Activated CD4-positive, alpha-beta T cell treated with anti-CD3 and anti-CD28 coated beads, Interleukin-2, amount 50 U/mL, for 48 hours (primary cell): ENCODE measurements at places on chromosomes 3 and 15.
A peak's percentile ranks its signal among the peaks of the same experiment; 100 is the strongest.

DNA sequence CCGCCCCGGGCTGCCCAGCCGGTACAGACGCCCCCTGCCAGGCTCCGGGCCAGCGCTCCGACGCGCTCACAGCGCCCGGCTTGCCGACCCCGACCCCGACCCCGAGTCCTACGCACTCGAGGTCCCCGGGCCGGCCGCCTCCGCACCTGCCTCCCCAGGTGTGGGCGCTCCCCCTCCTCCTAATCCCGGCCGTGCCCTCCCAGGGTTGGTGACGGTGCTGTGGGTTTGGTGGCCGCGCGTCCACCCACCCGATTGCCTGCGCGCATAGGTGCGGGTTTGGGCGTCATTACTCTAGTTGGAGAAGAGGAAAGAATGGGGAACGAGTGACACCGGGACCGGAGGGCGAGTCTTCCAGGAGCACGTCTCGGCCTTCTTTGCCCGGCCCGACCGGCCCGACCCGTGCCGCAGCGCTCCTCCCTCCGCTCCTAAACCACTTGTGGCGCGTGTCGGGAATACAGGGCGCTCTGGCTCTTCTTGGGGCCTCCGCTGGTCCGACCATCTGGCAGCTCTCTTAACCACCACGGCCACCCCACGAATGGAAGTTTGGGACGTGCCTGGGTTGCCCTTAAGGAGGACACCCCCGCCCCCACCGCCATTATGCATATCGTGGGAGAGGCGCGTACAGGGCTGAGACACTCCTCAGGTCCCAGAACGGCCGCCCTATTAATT, 810 bp upstream of the THRB start:
- DNase-seq: no peak

GRCh38 chr3:187040516-187041361, 98.6 kb downstream of the RPL39L start:
- no peak for DNase-seq

DNA sequence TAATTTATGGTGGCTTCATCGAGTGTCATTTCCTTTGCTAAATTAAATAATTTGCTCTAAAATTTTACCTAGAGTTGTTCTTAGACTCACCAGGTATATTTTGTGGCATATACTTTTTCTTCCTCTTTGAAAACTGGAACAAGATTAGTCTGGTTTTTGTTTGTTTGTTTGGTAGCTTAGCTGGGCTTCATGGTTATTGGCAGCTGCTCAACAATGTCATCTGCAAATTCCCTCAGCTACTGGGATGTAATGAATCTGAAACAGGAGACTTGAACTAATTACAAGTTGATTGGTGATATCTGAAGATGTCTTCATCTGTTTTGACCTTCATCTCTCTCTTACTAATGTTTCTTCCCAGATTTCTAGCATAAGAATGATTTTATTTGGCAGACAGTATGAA, 270.5 kb upstream of the P2RY1 start:
- no peak for DNase-seq

GRCh38 chr3:172844428-172844827, 93.9 kb downstream of the ECT2 start:
- DNase-seq: no peak

DNA sequence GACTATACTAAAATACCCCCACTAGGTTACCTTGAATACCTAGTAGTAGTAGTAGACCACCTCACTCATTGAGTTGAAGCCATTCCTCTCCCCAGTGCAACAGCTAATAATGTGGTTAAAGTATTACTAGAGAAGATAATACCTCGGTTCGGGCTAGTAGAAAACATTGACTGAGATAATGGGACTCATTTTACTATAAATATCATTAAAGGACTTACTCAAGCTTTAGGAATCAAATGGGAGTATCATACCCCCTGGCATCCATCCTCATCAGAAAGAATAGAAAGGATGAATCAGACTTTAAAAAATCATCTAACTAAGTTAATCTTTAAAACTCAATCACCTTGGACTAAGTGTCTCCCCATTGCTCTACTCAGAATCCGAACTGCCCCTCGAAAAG, 49.0 kb upstream of the CACNA2D3 start:
- DNase-seq: no peak

DNA sequence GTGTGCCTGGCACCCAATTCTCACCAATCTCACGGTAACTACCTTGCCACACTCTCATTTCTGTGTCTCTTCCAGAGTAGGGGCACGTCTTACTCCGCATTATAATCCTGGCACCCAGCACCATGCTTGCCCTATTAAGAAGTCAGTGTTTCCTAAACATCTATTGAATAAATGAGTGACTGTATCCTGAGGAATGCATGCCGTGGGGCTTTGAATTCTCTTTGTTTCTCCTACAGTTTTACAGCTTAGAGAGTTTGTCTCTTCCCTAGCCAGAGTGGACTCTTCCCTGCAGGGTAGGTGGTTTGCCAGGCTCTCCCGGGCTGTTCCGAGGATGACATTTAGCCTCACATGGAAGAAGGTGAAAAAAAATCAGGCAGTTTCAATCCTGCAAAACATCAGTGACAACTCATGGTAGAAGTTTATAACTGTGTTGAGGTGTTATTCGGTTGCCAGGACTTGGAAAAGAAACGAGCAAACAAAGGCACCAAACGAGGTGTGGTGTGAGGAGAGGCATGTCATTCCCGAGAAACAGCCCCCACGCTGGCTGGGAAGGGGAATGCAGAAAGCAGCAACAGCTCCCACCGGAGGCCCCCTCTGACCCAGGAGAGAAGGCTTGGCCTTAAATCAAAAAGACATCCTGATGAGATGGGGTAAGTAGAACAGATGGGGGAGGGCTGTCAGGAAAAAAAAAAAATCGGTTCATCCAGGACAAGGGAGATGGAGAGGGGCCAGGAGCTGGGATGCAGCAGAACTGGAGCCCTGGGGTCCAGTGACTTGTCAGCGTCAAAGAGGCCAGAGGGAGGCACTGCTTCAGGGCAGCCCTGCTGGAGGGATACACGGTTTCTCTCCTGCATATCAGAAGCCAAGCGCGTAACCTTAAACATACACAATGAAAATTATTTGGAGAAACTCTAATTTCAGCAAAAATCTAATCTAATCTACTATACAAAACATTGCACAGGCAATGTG, 168.4 kb upstream of the ARRDC4 start:
- DNase-seq: no peak

- peak; percentile 21 for DNase-seq
Measured at GRCh38 chr15:100438570-100438969, 90.2 kb downstream of the CERS3 start.

DNA sequence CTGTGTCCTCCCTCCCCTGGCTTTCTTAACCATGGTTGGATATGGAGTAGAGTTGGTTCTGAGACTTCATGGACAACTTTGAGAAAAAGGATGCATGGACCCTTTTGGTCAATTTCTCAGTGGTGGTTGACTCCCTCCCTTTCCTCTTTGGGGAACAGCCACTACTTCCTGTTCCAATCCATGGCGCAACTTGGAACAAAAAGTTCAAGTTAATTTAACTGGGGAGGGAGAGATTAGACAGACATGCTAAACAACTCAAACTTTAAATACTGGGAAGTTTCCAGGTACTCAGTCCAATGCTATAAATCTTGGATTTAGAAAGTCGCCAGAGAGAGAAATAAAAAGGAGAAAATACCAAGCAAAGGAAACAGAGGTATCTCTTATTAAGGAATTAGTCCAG, 202.2 kb downstream of the PDZRN3 start:
- no peak for DNase-seq

- DNase-seq: no peak
Measured at GRCh38 chr3:23830869-23831484, 25.2 kb downstream of the UBE2E1 start.

DNA sequence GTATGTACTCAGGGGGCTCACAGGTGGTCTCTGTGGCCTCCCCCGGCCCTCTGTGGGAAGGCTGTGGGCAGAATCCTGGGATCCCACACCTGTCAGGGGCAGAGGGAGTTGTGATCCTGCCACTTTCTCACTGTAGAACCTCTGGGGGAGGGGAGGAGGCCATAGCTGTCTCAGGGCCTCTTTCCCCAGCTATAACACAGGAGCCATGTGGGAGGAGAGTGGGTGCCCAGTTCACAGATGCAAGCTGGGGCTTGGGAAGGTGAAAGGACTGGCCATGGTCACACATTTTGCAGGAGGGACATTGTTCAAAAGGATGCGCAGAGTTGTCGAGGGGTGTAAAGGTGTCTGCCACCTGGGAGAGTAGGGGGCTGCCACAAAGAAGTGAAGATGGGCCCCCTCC, 11.7 kb downstream of the MAPKAPK3 start:
- DNase-seq: no peak

GRCh38 chr3:140715035-140715434, 37.2 kb downstream of the TRIM42 start:
- DNase-seq: no peak

GRCh38 chr3:36734742-36735141, 29.6 kb downstream of the DCLK3 start:
- DNase-seq: no peak

- no peak for DNase-seq
Measured at GRCh38 chr15:70237626-70238025, 139.9 kb upstream of the TLE3 start.

DNA sequence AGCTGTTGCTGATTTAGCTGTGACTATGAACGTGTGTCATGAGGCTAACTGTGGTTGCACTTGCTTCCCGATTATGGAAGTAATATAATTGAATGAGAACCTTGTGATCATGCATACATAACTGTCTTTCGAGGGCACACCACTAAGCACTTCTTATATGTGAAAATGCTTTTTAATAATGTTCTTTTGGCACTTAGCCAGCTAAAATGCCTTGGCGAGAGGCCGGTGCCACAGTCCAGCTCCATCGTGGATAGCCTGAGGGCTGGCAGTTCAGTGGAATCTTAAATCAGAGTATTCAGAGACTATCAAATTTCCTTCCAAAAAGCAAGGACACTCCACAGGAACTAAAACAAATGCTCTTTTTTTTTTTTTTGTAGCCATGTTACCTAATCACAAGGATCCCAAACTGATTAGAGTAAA, 161.6 kb upstream of the FRMD4B start:
- DNase-seq: no peak

DNA sequence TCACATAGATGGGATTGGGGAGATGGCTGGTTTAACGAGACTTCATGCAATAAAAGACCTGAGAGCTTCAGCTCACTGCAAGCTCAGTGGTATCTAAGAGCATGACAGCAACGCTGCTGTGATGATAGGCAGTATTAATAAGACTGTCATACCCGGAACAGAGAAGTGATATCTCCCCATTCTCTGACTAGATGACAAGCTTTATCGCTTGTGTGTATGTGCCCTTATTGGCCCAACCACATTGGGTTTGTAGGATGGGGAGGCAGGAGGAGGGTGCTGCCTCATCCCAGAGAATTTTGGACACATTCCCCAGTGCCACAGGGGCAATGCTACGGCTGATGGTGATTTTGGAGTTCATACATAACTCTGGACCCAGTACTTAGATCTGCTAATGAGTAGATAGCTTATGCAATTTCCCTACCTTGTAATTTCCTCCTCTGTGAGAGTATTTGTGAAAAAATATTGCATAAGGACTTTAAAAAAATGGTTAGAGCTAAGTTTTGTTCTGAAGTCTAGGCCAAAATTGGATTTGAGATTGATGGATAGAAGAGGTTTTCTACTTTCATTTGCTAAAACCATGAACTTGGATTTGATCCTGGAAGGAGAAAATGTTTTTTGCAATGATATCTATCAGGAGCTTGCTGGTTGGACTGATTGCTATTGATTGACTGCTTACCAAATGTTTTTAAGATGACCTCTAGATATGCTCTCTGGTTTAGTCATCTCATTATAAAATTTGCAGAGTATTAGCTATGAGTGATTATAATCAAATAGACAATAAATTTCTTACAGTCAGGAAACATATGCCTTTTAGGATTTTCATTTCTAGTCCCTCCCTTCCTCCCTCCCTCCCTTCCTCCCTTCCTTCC, 14.0 kb upstream of the TMEM212 start:
- no peak for DNase-seq

DNA sequence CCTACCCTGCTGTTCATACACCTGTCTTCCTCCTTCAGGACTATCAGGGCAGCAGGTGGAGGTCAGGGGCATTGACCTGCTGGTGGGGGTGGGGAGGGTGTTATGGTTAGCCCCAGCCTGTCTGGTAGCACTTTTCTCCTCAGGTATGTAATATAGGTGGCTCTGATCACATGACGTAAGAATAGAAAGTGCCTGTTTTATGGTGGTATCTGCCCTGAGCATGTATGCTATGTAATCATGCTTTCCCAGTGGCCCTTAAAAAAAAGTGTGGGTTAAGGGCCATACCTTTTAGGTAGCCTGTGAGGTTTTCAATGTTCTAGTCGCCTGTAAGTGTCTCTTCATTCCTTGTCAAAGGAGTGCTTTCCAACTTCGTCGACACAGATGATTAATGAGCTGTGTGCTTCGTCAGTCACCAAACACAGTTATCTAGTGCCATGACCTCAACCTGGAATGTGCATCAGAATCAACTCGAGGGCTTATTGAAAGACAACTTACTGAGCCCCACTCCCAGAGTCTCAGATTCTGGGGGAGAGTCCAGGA, 86.3 kb downstream of the KLHL25 start:
- DNase-seq: no peak

GRCh38 chr15:39695793-39696192, 86.8 kb downstream of the FSIP1 start:
- DNase-seq: no peak

- DNase-seq: no peak
Measured at GRCh38 chr3:141294848-141295247, 63.2 kb downstream of the PXYLP1 start.

DNA sequence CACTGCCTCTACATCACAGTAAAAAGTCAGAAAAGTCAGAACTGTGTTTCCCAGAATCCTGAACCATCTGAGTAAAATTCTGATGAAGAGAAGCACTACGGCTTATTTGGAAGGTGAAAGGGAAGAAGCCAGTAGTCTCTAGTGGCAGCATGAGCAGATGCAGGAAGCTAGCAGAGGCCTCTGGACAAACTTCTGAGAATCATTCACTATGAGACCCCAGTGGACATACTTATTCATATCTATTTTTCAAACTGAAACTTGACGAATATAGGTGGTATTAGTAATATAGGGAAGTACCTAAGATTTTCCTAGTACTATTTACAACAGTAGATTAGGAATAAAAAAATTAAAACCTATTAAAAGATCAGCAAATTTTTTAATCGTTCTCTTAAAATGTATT, 272.8 kb upstream of the TTC14 start:
- DNase-seq: no peak
